ENCODE measurements at places on chromosomes 2 and 18.

DNA sequence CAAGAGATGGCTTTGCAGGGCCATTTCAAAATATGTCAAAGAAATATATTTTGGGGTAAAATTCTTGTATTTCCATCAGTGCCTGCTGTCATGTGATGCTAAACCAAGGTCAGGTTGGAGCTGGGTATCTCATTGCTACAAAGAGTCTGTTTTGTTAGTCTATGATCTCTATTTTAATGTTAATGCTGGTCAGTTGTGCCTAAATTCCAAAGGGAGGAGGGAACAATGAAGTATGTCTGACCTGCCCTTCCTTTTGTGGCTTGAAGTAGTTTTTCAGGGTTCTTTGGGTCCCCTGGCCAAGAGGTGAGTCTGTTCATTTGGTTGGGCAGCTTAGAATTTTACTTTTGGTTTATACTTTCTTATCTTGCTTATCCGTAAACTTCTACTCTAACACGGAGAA lies 61.6 kb upstream of the DYNAP start:
- DNase-seq: no peak

GRCh38 chr2:239273280-239274234 lies 127.3 kb downstream of the HDAC4 start:
- DNase-seq: no peak

GRCh38 chr18:5912566-5912965 lies 17.2 kb upstream of the TMEM200C start:
- DNase-seq: no peak

GRCh38 chr18:8052237-8052701 lies 485.2 kb downstream of the PTPRM start:
- DNase-seq: peak; percentile 26

DNA sequence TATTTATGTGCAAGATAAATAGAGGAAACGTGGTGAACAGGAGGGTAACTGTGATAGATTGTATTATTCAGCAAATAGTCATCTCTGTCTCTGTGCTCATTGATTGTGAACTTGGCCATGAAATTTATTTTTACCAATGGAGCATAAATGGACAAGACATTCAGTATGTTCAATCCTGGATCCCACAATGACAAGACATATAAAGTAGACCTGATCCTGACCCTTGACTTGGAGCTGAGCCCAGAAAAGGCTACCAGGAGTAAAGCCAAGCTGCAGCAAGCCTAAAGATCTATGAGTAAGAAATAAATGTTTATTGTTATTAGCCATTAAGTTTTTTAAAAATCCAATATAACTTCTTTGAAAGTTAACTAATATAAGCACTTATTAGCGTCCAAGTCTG lies 531.2 kb downstream of the PIK3C3 start:
- DNase-seq: no peak

GRCh38 chr2:189409647-189410046 lies 31.6 kb upstream of the WDR75 start:
- no peak for DNase-seq

DNA sequence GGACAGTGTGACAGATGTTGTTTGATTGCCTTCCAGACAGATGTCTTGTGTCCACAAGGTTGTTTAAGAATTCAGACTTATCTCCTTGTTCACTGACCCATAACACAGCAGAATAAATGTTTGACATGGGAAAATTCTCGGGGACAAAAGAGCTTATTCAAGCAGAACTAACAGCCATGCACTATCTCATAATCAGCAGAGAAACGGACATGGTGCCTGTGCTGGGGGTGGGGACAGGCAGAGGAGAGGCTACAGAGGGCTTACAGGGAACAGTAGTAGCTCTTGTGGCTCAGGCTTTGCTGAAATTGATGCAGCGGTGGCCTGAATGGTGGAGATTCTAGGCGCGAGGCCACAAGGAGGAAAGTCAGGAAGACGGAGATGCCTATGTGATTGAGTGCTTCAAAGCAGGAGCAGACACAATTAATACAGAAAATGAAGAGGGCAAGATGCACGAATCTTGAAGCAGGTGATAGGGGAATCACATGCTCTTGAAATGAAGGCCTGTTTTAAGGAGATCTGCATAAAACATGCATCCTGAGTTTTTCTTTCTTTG lies 62.0 kb upstream of the CAB39 start:
- no peak for DNase-seq

DNA sequence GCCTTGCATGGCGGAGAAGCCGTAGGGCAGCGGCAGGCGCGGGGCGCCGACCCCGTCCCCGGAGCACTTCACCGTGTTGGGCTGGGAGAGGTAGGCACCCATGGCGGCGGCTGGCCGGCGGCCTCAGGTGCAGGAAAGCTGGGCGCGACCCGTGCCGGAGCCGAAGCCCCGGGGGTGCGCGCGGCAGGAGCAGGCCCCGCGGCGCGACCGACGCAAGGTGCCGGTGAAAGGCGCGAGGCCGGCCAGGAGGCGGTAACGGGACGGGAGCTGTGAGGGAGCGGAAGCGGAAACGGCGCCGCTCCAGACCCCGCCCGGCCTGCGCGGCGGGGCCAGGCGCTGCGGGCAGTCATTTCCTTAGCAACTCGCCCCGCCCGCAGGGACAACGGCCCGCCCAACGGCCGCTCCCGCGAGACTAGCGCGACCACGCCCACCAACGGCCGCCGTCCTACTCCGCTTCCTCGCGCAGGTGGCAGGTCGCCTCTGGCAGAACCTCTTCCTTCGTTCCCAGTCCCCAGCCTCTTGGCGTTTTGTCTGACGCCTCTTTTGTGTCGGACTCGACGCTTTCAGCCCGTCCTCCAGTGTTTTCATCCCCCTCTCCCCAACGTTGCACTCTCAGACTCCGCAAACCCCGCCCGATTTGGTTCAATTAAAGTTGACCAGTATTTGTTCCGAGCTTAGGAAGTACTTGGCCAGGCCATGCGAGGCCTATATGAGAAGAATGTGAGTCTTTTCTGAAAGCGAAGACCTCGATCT lies at the start of gene PPM1G:
Gene PPM1G, minus strand, starts transcription at position 271 of the 753 bp plus-strand sequence. Its CDS starts 169 bp downstream, at position 102.
- DNase-seq: peak; percentile 97

DNA sequence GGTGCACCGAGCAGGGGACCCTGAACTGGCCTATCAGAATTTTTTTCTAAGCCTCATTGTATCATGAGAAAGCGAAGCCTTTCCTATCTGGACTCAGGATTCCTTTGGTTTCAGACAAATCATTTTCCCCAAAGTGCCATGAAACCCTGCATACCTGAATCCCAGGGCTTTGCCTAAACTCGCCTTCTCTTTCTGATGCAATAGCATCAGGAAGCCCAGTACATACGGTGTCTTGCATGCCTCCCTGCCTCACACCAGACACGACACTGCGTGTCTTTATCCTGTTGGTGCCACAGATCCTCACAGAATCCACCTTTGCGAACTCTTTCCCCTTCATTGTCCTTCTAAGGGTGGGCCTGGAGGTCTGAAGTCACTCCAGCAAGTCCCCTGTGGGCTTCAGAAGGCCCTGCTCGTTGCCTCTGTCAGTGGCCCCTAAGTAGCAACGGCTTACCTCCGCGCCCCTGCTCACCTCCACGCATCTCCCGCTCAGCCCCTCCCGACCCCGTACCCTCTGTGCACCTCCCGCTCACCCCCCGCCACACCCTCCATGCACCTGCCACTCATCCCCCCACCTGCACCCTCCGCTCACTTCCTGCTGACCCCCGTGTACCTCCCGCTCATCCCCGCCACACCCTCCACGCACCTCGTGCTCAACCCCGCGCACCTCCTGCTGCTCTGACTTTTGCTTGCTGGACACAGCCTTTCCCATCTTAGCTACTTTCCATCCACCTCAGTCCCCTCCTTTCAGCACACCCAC lies 83.4 kb downstream of the TPGS2 start:
- DNase-seq: no peak

- peak; percentile 66 for DNase-seq
Observed at GRCh38 chr2:241903121-241904010, 33.8 kb downstream of the RTP5 start.

DNA sequence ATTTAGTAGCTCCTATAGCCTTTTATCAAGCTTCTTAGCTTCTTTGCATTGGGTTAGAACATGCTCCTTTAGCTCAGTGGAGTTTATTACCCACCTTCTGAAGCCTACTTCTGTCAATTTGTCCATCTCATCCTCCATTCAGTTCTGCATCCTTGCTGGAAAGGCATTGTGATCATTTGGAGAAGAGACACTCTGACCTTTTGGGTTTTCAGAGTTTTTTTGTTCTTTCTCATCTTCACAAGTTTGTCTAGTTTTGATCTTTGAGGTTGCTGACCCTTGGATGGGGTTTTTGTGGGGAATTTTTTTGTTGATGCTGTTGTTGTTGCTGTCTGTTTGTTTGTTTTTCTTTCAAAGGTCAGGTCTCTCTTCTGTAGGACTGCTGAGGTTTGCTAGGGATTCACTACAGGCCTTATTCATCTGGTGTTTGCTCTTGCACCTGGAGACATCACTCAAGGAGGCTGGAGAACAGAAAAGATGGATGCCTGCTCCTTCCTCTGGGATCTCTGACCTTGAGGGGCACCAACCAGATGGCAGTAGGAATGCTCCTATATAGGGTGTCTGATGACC lies 13.9 kb upstream of the TANK start:
- no peak for DNase-seq

DNA sequence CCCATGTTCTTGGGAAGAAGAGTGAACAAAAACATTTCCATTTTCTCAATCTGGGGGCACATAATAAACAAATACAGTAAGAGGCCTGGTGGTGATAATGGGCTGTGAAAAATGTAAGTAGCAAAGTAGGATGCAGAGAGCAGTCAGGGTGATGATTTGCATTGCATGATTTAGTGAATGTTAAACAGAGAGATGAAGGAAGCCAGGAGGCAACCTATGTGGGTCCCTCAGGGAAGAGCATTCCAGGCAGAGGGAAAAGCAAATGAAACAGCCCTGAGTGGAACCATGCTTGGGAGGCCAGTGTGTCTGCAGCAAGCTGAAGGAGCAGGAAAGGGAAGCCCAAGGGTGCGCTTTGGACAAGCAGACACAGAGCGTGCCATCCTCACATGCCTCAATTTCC lies 5.4 kb downstream of the VIT start:
- no peak for DNase-seq

- DNase-seq: no peak
Observed at GRCh38 chr2:144939590-144939989, 419.7 kb upstream of the ZEB2 start.

- no peak for DNase-seq
Observed at GRCh38 chr18:11909591-11910026, 1.5 kb upstream of the MPPE1 start.

GRCh38 chr2:112277596-112278220 lies 2.3 kb downstream of the ZC3H6 start:
- no peak for DNase-seq

GRCh38 chr18:35130236-35130635 lies 89.0 kb downstream of the MAPRE2 start:
- DNase-seq: no peak

GRCh38 chr2:218961651-218962570 lies 2.4 kb downstream of the CDK5R2 start:
- DNase-seq: peak; percentile 75

DNA sequence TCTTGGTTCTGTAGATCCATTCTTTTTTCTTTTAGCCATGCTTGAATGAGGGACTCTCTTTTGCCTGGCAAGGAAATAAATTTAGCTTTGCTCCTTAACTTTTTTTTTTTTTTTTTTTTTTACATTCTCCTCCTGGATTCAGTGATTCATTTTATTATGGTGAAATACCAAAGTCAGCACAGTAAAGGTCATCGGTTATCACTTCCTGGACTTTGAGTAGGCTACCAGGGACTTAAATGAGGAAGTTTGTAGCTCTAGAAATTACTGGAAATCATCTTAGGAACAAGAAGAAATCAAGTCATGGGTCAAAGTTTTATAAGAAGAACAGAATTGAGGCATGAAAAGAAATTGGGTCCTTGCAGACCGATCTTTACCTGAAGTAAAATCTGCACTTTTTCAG lies 75.0 kb downstream of the SOCS6 start:
- DNase-seq: no peak

DNA sequence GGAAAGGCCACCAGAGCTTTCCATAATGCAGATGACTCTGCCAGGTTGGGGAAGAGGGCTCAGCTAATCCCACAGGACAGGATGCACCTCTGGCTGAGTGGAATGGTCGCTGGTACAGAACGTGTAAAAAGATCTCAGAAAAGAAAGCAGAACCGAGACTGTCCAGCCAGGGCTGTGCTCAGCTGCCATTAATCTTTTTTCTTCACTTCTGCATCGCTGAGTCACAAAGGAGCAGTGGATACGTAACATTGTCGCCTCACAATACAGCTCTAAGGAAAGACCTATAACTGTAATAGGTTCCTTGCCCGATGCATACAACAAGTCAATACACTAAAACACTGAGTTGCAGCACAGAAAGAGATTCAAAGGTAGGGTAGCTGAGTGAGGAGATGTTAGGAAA lies 354.2 kb downstream of the EN1 start:
- DNase-seq: no peak

- no peak for DNase-seq
Observed at GRCh38 chr2:220695397-220696279, 876.5 kb downstream of the EPHA4 start.

- DNase-seq: no peak
Observed at GRCh38 chr2:220356076-220356475, 728.6 kb downstream of the SLC4A3 start.

GRCh38 chr18:354471-354870 lies 86.6 kb upstream of the THOC1 start:
- no peak for DNase-seq

DNA sequence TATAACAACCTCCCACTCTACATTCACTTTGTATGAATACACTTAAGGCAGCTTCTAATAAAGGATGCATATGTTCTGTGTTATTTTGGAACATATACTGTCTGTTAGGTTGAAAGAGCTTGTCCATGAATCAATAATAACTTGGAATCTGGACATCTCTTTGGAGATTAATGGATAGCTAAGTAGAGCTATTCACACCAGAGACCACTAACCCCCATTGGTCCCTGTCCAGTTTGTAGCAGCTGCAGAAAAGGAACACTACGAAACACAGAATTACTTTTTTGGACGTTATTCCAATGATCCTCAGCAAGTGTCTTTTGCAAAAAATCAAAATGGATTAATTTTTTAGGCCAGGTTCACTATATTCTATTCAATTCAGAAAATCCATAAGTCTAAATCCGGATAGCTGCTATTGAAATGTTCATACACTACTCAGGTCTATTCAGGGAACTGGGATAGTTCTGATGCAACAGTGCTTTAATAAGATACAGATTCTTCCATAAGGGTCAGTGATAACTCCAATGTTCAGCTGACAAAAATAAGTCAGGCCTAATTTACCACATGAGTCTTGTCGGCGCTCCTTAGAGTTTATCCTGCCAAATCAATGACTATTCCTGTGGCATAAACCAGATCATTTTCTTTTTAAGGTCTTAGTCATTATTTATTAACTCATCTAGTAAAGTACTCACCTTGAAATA lies 44.2 kb downstream of the NRXN1 start:
- DNase-seq: no peak

GRCh38 chr2:113965644-113966043 lies 75.8 kb downstream of the ACTR3 start:
- DNase-seq: peak; percentile 53

DNA sequence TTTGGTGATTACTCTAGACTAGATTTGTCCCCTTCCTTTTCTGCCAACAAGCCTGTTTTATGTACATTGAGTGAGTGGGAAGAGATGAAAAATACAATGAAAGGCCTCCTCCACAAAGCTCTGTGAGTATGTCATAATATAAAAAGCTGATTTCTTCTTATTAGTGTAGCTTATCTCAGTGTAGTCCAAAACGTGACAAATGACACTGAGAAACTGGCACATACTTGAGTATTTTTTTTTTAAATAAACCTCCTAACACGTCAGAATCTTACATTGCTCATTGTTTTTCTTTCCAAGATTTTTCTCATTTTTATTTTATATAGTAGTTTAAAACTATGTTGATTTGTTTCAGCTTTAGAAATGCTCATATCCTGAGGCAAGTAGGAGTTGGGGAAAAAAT lies 17.9 kb upstream of the FIGN start:
- DNase-seq: no peak

GRCh38 chr18:292271-292670 lies 24.4 kb upstream of the THOC1 start:
- DNase-seq: no peak

Measured in NCI-H2171 treated with DMSO at 0.1 percent for 48 hours (cell line).